NCI-H2081 (cell line): ENCODE measurements at places on chromosomes 2 and 18.
A peak's percentile ranks its signal among the peaks of the same experiment; 100 is the strongest.

DNA sequence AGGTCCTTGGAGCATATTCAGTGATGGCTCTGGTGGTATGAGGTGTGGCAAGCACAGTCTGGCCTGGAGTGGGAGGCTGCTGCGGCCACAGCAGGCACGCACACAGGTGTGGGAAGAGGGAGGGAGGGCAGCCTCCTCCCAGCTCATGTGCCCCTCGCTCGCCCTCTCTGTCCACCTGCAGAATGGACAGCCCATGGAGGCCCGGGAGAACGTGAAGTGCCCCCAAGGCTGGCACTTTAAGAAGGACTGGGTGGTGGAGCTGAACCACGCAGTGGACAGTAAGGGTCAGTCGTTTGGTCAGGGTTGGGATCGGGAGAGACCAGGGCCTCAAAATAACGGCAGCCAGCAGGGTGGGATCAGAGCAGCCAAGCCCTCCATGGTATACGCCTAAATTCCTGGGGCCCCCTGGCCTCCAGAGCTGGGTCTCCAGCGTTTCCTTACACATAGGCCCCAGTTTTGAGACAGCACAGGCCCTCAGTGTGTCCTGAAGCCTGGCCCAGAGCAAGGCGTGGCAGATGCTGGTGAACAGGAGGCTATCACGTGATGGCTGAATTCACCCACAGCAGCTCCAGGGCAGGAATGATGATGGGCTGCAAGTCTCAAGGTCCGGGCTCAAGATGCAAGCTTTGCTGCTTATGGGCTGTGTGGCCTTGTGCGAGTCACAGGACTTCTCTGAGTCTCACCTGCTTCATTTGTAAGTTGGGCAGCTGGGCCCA lies 47.9 kb downstream of the FER1L5 start:
- DNase-seq: no peak

DNA sequence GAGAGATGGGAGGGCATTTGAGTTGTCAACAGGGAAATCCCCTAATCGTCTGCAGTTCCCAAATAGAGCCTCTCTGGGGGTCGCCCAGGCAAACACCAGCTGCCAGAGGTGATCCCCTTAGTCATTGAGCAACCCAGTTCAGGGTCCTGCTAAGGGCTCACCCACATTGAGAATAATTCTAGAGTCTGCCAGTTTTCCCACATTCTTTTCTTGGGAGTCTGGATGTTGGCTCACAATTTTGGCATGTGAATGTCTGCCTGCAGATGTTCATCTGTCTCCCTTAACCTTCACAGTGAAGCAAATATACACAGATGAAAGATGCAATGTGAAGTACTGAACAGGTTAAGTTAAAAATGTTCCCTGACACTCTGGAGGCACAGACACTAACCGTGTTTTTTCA lies 11.4 kb upstream of the SMIM21 start:
- no peak for DNase-seq

- no peak for DNase-seq
Observed at GRCh38 chr2:27627963-27628766, 647 bp downstream of the CCDC121 start.

DNA sequence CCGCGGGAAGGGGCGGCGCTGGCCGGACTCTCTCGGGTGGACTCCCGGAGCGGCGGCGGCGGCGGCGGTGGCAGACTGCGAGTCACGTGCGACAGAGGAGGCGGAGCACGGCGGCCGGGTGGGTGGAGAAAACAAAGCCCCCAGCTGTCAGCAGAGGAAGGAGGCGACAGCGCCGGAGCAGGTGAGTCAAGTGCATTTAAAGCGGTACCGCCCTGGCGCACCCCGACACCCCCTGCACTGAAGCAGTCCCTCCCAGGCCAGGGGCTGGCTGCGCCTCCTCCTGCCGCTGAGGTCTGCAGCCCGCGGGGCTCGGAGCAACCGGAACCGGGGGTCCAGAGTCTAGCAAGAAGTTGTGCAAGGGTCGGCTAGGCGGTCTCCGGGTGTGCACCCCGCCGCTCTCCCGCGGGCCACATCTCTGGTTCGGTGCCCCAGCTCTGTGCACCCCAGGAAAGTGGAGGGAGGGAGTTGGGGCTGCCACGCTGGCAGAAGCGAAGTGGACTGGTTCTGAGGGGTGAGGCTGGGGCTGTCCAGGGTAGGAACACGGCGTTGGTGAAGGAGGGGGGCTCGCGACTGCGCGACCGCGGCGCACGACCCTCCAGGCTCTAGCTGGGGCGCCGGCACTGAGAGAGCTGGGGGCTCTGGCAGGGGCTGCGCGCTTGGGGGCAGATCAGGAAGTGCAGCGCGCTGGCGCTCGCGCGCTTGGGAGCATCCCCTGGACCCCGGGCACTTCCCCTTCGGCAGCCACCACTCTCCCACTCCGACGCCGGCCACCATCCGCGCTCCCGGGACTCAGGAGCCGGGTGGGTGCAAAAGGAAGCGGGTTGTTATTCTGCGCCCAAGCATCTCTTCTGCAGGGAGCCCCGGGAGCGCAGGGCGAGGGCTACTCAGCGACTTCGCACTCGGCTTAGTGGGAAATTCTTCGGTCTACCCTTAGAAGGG lies 64.0 kb upstream of the MAPRE2 start:
- DNase-seq: peak; percentile 81

DNA sequence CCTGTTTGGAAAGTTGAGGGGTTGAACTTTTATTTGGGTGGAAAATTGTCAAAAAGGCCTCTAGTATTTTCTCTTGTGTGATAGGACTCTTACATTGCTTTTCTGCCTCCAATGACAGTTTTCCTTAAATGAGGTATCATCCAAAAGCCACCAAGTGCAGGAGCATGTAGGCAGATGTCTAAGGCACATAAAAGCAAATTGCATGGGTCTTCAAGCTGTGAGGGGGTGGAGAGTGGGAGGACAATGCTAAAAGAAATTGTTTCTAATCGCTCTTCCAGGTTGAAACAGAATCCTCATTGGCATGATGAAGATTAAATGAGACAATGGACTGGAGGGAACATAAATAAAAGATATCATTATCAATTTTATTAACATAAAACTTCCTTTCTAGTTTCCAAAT lies 6.8 kb downstream of the TACR1 start:
- DNase-seq: no peak

DNA sequence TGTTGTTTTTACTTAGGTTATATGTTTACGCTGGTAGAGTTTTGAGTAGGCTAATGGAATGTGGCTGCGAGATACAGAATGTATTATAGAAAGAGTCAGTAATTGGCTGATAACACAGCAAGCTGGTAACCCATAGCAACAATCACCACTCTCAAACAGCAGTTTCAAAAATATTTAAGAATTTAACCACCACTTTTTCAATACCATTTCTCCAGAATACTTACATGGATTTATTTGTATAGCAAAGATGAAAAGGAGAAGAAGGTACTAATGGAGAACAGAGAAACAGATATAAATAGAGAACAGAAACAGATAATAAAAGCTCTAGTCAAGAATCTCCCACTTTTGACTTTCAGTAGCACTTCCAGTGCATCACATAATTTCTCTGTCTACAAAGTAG lies 188.3 kb upstream of the SLC39A10 start:
- DNase-seq: no peak

- no peak for DNase-seq
Observed at GRCh38 chr2:127796389-127796788, 14.6 kb downstream of the WDR33 start.

- DNase-seq: no peak
Observed at GRCh38 chr2:120933693-120934573, 198.3 kb downstream of the GLI2 start.

DNA sequence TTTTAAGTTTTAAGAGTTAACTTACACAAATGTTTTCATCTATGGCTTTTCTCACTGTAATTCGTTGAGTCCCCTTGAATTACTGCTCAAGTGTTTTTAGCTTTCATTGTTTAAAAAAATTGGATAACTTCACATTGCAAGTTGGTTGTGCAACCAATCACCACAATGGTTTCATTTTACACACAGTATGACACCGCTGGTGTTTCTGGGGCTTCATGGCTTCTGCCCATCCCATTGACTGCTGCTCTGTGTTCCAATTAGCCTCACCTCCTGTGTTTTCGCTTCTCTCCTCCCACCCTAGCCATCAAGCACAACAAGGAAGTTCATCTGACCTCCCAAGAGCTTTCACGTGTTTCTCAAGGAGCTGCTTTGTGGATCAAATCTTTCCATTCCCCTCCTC lies 199.1 kb upstream of the CHAC2 start:
- no peak for DNase-seq

DNA sequence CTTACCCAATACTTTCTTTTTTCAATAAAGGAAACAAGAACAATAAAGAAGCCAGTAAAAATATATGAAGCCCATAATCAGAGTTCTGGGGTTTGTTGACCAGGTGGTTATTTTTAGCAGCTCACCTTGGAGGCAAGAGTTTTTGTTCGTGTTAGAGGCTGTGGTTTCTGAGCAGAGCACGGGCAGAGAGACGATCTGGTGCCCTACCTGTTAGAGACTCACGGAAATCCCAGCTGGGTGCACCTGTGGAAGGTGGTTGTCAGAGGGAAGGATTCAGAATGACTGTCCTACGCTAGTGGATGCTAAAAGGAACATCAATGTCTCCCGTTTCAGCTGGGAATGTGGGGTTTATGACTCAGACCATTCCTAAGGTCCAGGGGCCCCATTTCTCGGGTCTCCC lies 87.6 kb downstream of the NRP2 start:
- DNase-seq: peak; percentile 61

DNA sequence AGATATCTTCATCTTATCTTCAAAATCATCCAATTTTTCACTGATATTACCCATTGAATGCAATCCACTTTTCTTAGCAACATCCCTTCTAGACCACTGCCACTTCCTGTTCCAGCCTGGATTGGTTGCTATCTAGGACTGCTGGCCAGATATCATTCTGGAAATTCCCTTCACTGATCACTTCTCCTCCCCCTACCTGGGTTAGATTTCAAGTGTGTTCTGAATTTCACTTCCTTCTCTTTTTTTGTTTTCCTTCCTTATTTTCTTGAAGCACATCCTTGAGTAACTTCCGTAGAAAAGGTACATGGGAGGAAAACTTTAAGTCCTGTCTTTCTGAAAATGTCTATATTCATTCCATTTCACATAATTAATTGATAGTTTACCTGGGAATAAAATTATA lies 82.0 kb upstream of the IL1R2 start:
- DNase-seq: no peak

- peak; percentile 61 for DNase-seq
Observed at GRCh38 chr2:39119732-39120520, 925 bp downstream of the SOS1 start.

- DNase-seq: no peak
Observed at GRCh38 chr18:75314117-75314516, 103.5 kb downstream of the TSHZ1 start.

GRCh38 chr2:100940766-100941645 lies 61.1 kb upstream of the RPL31 start:
- DNase-seq: no peak

DNA sequence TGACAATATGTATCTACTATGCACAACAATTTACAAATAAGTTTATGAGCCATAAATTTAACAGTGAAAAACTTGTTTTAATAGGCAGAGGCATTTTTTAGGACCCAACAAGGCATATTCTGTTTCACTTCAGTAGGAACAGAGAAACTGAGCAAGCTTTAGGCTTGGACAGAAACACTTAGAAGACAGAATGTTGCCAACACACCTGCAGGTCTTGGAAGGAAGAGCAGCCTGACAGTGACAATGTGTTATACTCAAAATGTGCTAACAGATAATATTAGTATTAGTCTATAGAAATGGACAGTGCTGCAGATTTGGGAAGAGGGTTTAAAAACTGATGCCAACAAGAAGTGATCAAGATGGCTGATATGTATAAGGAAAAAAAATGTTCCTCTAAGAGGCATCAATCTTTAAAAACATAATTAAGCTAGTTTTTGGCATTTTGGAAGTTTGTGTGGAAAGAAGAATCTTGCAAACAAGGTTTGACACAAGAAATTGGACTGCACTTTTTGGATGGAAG lies 297.1 kb upstream of the FSIP2 start:
- DNase-seq: no peak

- DNase-seq: no peak
Observed at GRCh38 chr2:68837164-68837860, 33.9 kb downstream of the BMP10 start.

DNA sequence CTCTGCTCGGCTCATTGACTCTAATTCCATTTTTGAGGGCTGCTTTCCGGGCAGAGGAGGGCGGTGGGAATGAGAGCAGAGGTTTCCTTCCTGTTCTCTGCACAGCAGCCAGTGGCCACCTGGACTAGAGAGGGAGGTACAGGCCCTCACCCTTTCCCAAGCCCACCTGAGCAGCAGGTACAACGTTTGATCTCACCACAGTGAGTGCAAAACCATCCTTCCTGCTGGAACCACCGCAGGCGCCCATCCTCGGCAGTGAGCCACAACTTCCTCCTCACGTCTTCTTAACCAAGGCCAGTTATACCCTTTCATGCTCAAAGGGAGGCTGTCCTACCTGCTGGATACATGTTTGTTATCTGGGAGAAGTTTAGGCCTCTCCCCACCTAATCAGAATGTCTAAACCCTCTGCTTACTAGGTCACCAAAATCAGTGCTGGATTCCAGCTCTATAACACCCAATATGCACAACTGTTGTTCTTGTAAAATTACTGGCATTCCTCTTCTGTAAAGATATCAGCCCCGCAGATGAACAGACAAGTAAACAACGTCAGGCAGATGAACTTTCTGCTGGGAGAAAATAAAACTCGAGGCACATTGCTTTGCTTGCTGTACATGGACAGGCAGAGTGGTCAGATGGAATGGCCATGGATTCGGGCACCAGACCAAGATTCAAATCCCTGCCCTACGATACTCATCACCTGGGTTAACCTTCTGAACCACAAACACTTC lies 191.4 kb downstream of the SH3RF3 start:
- no peak for DNase-seq

- no peak for DNase-seq
Observed at GRCh38 chr2:178674122-178674521, 133.1 kb downstream of the TTN start.

DNA sequence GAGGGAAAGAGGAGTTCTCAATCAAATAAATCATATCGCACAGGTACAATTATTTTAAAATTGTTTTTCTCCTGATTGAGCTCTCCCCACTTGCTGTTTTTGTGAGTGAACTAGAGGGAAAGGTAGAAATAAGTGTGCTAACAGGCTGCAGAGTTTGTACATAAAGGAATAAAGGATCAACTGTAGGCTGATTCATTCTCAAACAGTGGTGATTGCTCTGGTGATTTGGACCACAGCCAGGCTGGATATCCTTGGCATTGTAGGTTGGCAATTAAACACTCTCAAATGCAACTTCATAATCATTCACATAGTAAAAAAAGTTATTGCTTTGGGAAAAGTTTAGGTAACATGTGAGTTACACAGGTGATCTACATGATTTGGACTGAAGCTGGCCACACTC lies 29.8 kb downstream of the LRP1B start:
- peak; percentile 9 for DNase-seq

- no peak for DNase-seq
Observed at GRCh38 chr18:65363911-65364632, 386.7 kb upstream of the CDH7 start.

GRCh38 chr2:222318712-222319585 lies 20.2 kb upstream of the PAX3 start:
- DNase-seq: peak; percentile 59
